ENCODE measurements at places on chromosomes 2 and 18. TPM values are rescaled to one million over a fixed set of nuclear protein-coding genes. Genes with fewer than 3 reads are reported as not detected.

- no peak for DNase-seq
These were observed 56.8 kb downstream of the NXPH2 start for GRCh38 chr2:138723196-138723987.

GRCh38 chr2:168336786-168337388, 89.5 kb upstream of the STK39 start:
- peak; percentile 51 for DNase-seq

DNA sequence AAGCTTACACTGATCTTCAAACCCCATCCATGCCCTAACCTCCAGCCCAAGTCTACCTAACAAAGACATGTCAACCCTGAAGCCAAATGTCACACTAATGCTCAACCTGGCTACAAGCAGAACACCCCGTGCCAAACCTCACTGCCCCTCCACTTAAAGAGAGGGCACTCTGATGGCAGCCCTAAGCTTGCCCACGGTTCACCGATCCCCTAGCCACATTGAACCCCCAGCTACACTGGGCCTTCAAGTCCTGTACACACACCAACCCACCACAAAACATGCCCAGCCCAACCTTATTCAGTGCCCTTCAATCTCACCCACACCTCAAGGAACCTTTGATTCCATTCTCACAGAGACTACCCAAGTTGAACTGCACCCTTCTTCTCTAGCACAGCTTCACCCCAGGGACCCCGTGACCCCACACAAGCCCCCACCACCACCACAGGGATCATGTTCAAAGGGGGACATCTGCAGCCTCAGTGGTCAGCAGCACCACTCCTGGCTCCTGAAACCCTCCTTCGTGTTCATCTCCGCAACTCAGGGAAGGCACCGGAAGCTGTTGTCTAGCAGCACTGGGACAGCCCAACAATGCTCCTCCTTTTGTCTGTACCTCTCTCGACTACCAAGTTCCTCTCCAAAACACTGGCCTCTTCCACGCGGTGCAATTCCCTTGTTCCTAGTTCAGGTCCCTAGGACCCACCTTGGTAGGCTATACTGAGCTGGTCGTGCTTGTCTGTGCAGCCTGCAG, 218.8 kb downstream of the CYP26B1 start:
- DNase-seq: no peak

DNA sequence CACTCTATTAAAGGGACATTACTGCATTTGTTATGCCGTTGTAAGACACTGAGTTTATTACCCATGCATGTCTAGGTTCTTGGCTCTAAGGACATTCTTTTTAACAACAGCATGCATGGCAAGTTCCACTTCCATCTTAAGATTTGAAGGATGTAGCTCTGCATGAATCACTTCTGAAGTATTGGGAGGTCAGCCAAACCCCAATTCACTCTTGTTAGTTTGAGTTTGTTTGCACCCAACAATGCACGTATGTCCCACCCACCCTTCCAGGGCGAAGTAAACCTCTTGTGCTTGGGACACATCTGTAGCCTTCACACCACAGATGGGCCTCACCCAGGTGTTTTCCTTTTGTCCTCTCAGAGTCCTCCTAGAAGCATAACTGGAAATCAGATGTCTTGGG, 5.6 kb upstream of the LAMA3 start:
- DNase-seq: no peak

GRCh38 chr2:145861940-145862339, 1342.0 kb upstream of the ZEB2 start:
- no peak for DNase-seq

DNA sequence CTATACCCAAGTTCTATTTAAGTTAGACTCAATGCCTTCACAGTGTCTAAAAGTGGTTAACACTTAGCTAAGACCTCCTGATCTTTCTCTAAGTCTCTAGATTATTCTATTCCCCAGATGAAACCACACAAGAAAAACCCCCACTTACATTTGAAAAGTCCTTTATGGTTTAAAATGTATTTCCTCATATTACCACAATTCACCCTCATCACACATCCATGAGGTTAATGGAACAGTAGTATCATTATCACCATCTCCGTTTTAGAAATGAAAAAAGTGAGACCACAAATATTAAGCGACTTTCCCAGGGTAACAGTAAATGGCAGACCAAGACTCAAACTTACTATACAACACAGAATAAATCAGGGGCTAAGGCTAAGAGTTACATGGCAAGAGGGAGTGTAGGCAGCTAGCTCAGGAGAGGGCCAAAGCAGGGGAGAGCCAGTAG, 28.6 kb downstream of the EPG5 start:
- no peak for DNase-seq

The ZNF519 gene
- 25.0 TPM for total RNA-seq

The G6PC2 gene
- total RNA-seq: not detected

GRCh38 chr2:224816816-224817215, 100.7 kb upstream of the CCDC195 start:
- DNase-seq: no peak

DNA sequence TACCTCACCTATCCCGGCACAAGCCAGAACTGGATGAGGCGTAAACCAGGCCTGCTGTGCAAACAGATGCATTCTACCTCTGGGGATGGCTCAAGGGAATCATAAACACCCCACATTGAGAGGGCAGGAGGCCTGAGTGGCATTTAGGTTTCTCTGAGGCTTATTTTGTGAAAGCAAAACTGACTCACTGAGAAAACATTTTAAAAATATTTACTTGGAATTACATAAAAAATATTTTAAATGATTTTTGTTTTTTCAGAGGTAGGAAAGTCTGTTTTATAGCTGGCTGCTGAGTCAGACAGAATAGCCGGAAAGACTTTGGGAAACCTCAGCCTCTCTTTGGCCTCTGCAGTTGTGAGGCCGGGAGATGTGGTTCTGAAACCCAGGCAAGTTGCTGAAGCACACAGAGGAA, 244.1 kb downstream of the NCKAP5 start:
- DNase-seq: no peak

- peak; percentile 67 for DNase-seq
These were observed 111.8 kb downstream of the HDAC4 start for GRCh38 chr2:239288951-239289511.

DNA sequence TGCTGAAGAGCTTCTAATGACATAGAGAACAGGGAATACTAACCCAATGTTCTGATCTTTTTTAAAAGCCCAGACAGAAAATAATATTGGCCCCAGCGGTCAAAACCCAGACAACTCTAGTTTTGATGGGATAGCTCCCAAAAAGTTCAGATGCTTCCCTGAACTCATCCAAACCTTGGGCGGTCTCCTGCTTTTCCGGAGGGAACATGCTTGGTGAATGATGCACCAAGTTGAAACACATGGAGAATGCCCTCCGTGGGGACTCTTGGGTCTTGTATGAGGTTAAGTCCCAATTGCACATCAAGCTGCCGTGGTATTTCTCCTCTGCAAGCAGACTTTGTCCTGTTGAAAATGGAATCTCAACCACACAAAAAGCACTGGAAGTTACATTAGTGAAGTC, 120.7 kb upstream of the CTAGE1 start:
- DNase-seq: no peak

- no peak for DNase-seq
These were observed 268.2 kb downstream of the PRKCE start for GRCh38 chr2:45919711-45920111.

Measured in activated T-cell treated with anti-CD3 and anti-CD28 coated beads, Interleukin-2, amount 50 U/mL, for 72 hours (primary cell).